ENCODE measurements at places on chromosomes 1 and 21. TPM values are rescaled to one million over a fixed set of nuclear protein-coding genes. Genes with fewer than 3 reads are reported as not detected.

Gene RNF186
- polyA plus RNA-seq = 0.98 TPM

Gene DAB1
- polyA plus RNA-seq = 3.4 TPM

Gene C1orf141
- polyA plus RNA-seq = not detected

Gene CXADR
- 17.3 TPM for polyA plus RNA-seq

All from brain (organoid and tissue), 16 donors.